Activated CD4-positive, alpha-beta T cell treated with anti-CD3 and anti-CD28 coated beads, Interleukin-2, amount 50 U/mL, for 48 hours (primary cell): ENCODE measurements at places on chromosomes 5 and 9.

- DNase-seq = no peak
Observed at GRCh38 chr5:53820119-53820801, 259.8 kb downstream of the NDUFS4 start.

GRCh38 chr9:127207734-127208410 is 56.7 kb upstream of the GARNL3 start:
- no peak for DNase-seq

DNA sequence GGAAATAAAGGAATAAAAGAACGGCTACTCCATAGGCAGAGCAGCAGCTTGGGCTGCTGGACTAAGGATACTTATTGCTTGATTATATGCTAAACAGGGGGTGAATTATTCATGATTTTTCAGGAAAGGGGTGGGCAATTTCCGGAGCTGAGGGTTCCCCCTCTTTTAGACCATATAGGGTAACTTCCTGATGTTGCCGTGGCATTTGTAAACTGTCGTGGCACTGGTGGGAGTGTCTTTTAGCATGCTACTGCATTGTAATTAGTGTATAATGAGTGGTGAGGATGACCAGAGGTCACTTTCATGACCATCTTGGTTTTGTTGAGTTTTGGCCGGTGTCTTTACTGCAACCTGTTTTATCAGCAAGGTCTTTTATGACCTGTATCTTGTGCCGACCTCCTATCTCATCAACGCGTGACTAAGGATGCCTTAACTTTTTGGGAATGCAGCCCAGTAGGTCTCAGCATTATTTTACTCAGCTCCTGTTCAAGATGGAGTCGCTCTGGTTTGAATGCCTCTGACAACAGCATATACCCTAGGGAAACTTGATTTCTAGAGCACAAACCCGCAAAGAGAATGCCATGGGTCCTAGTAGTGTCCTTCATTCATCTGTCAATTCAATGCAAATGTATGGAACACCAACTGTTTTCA is 47.8 kb upstream of the PWWP2A start:
- no peak for DNase-seq

DNA sequence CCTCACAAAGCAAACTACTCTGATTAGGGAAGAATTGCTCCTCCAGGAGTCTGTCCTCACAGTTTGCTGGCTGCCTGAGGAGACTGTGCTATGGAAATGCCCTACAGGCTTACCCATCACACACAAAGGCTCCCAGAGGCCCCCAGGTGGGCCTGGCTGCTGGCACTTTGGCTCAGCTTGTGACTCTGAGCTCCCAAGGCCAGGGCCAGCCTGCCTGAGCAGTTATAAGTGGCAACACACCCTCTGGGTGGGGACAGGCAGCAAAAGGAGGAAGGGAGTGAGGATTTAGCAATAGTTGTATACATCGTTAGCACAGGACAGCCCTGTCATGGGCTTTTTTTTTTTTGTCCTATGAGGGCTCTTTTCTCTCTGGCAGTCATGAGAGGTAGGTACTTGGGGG is 103.5 kb downstream of the DAPK1 start:
- no peak for DNase-seq

- no peak for DNase-seq
Observed at GRCh38 chr5:57635146-57635777, 152.7 kb upstream of the ACTBL2 start.

- DNase-seq = no peak
Observed at GRCh38 chr5:77778398-77778797, 2.3 kb upstream of the TBCA start.

DNA sequence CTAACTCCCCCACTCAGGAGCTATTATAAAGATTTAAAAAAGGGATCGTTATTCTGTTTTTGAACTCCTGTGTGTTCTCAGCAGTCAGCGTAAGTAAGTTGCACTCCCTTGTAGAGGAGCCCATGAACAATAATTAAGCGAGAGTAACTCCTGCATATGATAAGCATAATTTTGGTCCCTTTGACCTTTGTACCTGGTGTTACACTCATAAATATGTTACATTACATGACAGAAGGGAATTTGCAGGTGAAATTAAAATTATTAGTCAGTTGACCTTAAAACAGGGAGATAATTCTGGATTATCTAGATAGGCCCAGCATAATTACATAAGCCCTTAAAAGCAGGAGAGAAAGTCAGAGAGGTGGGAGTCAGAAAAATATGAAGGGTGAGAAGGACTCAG is 197.3 kb downstream of the KCTD16 start:
- no peak for DNase-seq

DNA sequence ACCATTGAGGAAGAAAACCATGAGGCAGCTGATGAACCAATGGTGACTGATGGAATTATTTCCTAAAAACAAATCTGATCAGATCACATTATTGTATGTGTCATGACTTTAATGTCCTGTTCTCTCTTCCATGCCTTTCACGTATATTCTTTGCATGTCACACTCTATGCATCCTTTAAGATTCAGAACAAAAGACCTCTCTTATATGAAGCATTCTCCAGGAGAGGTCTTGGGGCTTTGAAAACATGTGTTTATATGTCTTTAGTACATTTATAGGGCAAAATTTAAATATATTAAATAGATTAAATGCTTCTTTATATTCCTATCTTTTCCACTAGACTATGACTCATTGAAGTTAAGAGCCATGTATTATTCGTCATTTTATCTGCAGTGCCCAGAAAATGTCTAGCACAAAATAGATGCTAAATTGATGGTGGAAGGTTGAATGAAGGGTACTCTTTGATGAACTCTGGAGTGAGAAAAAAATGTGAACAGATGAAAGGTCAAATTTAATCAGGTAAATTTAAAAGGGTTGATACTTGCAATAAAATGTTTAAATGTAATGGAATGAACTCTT is 196.3 kb downstream of the PSAT1 start:
- no peak for DNase-seq

- no peak for DNase-seq
Observed at GRCh38 chr5:116998024-116998423, 423.4 kb upstream of the SEMA6A start.

DNA sequence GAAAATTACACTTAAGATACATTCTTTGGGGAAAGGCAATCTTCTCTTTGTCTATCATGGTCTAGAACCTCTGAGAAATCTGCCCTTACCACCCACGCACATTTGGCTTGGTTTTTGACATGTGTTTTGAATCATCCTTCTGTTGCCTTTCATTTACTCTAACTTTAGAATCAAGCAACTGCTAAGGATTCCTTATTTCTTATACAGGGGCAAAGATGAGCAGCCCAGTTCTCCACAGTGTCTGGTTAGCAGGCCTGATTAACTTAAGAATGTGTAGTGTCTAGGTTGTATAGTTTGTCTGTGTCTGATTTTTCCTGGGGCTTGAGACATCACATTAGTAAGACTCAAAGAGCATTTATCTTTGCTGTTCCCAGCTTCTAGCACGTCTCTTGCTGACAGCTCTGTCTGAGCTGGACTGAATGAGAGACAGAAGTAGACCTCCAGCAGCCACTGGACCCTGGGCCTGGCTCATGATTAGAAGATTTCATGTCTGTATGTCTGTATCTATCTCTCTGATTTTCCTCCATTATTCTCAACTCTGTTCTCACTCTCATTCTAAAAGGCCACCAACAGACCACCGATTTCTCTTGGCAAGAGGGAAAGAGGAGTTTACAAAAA is 31.8 kb upstream of the PCA3 start:
- no peak for DNase-seq

GRCh38 chr5:127959152-127959764 is 124.3 kb upstream of the SLC12A2 start:
- peak; percentile 8 for DNase-seq

DNA sequence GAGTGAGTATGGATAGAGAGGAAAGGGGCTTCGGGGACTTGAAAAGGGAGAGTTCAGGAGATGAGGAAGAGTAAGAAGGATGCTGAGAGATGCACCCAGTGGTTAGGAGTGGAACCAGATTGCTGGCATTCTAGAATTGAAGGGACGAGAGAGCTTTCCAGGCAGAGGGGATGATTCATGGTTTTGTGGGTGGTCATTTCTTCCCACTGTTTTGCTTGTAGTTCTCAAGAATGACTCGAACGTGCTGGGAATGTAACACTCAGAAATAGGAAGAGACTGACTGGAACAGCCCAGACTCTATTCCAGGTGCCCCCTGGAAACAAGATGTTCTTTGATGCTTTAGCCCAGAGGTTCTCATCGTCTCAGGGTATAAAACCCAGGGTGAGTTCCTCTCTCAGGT is 294.2 kb downstream of the ICE1 start:
- DNase-seq = no peak

GRCh38 chr5:68369457-68370125 is 154.0 kb downstream of the PIK3R1 start:
- peak; percentile 57 for DNase-seq

- no peak for DNase-seq
Observed at GRCh38 chr9:136386018-136386417, 12.5 kb upstream of the CARD9 start.

DNA sequence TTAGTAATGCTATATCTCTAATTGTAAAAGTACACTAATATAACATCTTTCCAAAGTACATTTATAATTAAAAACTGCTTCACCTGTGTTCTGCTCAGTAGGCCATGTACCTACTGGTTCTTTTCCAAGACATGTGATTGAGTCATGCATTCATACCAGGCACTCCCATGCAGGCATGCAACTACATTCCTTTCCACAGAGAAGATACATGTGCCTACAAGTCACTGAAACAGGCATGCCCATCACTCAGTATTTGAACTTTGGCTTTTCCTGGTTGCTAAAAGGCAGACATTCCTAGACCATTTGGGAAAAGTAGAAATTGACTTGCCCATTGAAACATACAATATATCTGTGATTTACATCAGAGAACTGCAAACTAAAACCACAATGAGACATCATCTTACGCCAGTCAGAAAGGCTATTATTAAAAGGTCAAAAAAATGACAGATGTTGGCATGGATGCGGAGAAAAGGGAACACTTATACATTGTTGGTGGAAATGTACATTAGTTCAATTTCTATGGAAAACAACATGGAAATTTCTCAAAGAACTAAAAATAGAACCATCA is 148.3 kb upstream of the MOCS2 start:
- DNase-seq = no peak

DNA sequence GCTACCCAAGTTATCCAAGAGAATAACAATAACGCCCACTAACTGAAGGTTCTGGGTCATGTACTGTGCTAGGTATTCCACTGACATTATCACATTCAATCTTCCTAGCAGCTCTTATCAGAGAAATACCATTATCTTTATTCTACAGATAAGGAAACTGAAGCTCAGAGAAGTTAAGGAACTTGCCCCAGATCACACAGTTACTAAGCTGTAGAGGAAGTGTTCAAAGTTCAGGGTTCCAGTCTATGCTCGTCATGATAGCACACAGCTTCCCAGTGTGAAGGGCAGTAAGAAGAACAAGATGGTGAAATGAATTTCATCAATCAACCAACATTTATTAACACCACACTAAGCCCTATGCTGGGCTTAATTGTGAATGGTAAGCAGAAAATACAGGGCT is 29.6 kb downstream of the ELOVL7 start:
- DNase-seq = no peak

- DNase-seq = no peak
Observed at GRCh38 chr5:160129841-160130240, 10.6 kb upstream of the PWWP2A start.

DNA sequence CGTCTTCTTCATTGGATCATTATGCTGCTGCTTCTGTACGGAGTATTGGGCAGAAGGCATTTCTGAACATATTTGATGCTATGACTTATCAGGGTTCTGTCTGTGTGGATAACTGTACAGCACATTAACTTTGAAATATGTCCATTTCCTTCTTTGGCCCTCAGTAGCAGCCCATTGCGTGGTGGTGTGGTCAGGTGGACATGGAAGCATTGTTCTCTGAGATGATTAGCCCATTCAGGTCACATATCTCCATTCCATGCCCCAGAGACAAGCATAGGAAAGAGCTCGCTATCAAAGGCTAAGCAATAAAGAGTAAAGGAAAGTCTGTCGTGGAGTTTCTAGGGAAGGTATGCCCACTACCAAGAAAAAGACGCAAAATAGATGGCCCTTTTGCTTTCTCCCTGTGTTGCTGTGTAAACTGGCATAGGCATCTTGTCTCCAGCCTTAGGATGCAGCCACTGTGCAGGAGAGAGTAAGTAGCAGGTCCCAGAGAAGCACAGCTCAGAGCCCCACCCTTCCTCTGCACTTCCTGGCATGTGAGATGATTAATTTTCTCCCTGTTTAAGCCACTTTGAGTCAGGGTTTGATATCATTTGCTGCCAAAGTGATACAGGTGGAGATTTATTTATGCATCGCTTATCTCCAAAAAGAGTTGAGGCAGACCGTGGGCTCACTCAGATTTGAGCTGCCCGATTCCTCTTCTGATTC is 221.9 kb downstream of the PDZD2 start:
- DNase-seq = no peak

DNA sequence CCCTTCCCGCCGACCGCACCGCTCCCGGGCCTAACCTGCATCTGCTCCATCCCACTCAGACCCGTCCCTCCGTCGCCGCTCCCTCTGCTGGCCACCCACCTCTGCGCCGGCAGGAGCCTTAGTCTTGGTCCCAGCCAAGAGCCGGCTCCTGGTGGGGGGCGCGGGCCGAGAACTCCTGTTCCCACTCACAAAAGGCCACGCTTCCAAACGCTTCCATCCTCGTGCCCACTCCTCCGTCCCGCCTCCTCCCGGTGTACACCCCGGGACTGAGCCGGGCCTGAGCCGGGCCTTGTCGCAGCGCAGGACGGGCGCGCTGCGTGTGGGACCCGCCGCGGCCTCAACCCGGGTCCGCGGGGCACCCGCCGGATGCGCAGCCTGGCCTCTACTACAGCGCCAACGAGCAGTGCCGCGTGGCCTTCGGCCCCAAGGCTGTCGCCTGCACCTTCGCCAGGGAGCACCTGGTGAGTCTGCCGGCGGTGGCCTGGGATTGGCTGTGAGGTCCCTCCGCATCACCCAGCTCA is 7.5 kb downstream of the ADAMTS13 start:
- DNase-seq = peak; percentile 24

DNA sequence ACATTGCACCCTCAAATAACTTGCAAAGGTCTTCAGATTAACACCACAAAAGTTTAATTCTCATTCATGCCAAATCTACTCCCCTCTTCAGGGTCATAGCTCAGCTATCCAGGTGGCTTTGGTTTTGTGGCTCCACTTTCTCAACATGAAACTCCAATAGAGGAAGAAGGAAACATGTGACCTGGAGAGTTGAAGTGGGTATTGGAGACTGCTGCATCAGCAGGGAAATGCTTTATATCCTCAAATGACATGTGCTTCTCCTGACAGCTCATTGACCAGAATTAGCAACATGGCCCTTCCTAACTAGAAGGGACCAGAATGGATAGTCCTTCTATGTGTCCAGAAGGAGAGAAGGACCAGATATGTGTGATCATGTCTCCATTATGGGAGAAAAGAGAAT is 73.6 kb downstream of the TLR4 start:
- DNase-seq = no peak

- no peak for DNase-seq
Observed at GRCh38 chr9:35636135-35636876, 14.4 kb downstream of the SIT1 start.
